ENCODE measurements at places on chromosomes 1 and 21.

- DNase-seq = no peak
These were observed 5.5 kb upstream of the FMO2 start for GRCh38 chr1:171179318-171180227.

DNA sequence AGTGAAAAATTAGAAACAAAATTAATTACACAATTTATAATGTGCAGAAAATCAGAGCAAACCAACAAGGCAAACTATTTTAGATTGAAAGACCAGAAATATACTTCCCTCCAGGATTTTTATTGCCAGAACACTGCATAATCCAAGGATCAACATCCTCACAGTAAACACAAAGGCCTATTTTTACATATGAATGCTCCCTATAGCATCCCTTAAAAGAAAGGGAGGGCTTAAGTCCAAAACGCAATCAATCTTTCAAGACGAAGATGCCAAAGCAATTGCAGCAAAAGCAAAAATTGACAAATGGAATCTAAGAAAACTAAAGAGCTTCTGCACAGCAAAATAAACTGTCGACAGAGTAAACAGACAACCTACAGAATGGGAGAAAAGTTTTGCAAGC is 18.6 kb upstream of the CHIA start:
- DNase-seq = no peak

DNA sequence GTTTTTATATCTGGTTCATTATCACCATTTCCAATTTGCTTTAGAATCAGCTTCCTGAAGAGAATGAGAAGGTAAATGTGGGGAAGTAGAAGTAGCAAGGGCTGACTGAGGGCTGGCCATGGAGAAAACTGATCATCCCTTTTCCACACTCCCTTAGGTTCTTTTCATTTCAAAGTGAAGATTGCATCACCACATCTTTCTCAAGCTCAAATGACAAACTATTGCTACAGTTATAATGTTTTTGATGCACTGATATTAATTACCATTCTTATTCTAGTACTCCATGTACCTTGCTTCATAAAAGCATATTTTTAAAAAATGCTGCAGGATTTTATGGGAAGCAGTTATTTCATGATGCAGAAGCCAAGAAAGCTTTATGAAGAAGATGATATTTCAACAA is 7.9 kb upstream of the AK5 start:
- no peak for DNase-seq

DNA sequence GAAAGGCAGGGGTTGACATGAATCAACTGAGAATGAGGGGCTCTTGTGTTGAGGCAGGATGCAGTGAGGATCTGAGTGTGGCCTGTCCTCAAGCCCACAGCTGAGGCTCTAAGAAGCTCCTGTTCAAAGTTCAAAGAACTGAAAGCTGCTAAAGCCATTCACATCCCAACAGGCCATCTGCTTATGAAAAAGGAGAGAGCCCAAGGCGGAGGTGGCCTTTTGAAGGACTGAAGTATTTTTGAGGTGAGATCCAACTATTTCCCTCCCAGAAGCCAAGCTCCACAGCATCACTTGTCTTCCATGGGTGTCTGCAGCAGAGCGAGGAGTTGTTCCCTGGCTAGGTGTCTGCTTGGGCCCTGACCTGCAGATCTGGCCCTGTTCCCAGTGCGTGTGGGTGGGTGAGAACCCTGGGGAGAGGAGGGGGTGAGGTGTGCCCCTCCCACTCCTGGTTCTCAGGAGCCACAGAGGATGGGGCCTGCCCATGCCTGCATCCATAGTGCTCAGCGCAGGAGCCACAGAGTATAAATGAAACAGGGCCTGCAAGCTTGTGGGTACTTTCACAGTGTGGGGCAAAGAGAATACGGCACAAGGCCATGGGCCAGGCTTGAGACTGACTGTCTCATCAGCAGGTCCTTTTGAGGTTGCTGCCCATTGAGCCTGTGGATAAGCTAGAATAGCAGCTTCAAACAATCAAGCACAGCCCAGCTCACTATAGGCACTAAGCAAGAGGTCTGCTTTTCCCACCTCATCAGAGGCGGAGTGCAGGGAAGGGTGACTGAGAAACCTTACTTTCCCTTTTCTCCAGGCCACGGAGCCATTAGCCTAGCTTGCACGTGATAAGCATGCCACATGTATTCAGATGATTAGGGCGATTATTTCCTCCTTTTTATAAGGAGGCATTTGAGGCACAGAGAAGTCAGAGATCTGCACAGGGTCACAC is 15.7 kb downstream of the REG4 start:
- DNase-seq = no peak

DNA sequence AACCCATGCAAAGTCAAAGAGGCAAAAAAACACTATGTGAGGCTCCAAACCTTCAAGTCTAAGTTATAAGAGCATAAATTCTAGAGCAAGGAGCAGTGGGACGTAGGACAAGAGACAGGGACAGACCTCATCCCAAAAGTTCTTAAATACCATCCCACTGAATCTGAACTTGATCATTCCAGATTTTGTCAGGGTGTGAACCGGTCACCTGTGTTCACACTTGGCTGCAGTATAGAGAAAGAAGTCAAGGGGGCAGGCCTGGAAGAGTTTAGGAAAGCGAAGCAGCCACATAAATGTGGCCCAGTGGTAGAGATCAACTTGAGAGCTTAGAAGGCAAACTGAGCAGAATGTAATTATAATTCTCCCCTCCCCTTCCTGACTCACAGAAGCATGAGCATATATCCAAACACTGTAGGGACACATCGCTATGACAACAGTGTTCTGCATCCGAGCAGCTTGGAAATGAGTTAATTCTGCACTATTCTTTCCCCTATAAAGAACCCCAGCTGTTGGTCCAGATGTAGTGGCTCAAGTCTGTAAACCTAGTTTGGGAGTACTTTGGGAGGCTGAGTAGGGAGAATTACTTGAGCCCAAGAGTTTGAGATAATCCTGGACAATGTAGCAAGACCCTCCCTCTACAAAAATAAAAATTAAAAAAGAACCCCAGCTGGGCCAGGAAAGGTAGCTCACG is 2.7 kb downstream of the AKR7A2 start:
- no peak for DNase-seq

DNA sequence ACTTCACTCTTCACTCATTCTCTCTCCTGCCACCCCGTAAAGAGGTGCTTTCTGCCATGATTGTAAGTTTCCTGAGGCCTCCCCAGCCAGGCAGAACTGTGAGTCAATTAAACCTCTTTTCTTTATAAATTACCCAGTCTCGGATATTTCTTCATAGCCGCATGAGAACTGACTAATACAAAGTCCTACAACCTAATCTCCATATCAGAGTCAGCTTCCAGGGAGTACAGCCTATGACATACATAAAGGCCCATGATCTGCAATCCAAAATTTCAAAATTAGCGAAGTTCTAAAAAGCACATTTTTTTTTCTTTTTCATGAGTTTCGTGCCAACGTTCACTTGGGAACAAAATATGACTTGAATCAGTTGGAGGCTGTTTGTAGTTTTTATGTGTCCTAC is 256.9 kb upstream of the DUSP10 start:
- no peak for DNase-seq

GRCh38 chr1:114033216-114033706 is 54.0 kb downstream of the OLFML3 start:
- DNase-seq = no peak

- no peak for DNase-seq
These were observed 79.3 kb upstream of the SPAG17 start for GRCh38 chr1:118264343-118264742.

DNA sequence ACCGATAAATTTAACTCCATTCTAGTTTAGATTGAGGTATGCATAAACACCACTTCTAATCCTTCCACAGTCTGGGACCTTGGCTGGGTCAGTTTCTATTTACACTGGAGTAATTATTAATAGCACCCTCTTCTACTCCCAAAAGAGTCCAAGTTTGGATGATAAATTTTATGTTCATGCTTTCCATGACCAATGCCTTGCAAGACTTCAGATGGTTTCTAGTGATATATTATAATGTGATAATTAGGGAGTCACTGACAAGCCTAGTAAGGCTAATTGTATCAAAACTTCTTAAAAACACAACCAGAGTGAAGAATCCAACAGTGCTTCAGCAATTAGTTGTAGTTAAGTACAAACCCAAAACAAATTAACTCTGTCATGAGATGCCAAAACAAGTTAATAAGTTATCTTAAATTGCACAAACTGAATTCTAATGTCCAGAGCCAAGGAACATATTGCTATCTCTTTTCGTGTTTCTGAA is 489.6 kb downstream of the TTLL7 start:
- no peak for DNase-seq

GRCh38 chr1:203037509-203038190 is 11.4 kb downstream of the PPFIA4 start:
- no peak for DNase-seq

DNA sequence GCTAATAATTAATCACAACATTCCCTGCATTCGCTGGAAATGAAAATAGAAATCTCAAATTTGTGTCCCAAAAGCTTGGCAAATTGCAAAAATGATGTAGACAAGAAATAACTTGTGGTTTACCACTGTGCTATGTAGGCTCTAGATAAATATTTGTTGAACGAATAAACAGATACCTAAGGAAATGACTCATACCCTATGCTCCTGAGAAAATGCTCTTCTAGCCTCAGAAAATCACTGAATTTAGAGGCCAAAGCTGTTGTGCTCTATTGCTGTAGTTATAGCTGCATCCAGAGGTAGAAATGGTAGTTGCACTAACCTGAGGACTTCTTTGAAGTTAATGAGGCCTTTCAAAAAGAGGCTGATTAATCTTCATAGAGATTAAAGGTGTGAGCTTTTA is 142.0 kb upstream of the ZNHIT6 start:
- no peak for DNase-seq

GRCh38 chr1:208803011-208803811 is 559.0 kb upstream of the PLXNA2 start:
- no peak for DNase-seq

- DNase-seq = no peak
These were observed 239.4 kb upstream of the BRINP3 start for GRCh38 chr1:190717055-190717454.

DNA sequence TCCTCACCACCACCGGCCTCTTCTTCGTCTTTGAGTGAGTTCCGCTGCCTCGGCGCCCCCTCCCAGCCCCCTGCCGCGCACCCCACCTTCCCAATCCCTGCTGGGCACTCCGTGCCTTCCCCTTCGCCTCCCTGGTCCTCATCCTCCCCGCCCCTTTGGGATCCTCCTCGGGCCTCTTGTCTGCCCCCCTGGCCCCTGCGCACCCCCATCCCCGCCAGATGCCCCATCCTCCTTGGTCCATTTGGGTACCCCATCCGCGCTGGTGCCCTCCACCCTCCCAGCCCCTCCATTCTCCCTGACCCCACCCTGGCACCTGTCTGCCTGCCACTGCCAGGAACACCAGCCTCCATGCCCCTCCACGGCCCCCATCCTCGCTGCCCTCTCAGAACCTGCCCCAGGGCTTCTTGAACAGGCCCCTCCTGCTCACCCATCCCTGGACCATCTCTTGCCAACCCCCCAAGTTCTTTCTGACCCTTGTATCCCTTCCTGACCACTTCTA is 667 bp downstream of the ZDHHC18 start:
- DNase-seq = no peak

GRCh38 chr1:179706339-179706941 is 36.7 kb upstream of the FAM163A start:
- peak; percentile 46 for DNase-seq

- no peak for DNase-seq
These were observed 44.6 kb downstream of the UBE2U start for GRCh38 chr1:64248065-64248464.

DNA sequence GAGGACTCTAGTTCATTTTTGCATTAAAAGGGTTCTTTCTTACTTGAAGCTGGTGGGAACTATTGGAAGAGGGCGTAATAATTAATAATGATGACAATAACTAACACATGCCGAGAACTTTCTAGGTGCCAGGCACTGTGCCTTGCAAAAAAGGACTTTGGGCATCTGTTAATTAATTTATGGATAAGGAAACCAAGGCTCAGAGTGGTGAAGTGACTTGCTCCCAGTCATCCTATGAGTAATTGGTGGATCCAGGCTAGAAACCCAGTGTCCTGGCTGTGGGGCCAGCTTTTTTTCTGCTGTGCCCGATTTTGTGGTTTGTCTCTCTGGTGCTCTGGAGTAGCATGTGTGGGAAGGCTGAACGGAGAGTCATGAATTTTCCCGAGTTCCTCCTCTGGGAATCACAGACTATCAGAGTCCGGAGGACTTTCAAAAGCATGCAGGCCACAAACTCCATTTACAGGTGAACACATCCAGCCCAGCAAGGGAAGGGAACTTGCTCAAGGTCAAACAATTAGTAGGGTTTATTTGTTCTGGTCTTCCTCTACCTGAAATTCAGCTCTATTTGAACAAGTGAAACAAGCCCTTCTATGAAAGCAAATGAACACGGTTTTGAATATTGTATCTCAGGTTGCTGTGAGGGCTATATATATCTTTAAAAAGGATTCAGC is 23.4 kb downstream of the ROR1 start:
- DNase-seq = no peak

DNA sequence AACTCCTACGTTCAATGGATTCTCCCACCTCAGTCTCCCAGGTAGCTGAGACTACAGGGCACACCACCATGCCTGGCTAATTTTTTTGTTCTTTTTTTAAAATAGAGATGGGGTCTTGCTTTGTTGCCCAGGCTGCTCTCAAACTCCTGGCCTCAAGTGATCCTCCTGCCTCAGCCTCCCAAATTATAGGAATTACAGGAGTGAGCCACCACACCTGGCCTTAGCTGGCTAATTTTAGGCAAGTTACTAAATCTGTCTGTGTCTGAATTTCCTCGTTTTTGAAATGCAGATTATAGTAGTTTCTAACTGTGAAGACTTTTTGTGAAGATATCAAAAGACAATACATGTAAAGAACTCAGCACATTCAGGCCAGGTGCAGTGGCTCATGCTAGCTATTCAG is 13.7 kb downstream of the ACBD6 start:
- no peak for DNase-seq

DNA sequence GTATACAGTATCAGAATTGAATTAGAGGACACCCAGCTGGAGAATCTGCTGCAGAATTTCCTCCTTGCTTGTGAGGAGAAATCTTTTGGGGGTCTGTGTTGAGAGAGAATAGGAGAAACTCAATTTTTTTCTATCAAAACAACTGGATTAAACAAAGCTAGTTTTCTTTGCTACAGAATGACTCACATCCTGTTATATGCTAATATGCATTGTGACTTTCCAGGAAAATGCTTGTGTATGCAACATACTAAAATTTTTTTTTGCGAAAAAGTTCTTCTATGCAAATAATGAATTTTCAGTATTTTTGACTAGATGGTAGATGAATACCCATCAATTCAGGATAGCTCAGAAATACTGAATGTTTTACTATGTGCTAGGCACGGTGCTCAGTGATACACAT is 2.2 kb downstream of the VAMP4 start:
- peak; percentile 43 for DNase-seq

- no peak for DNase-seq
These were observed 3.0 kb downstream of the ATF6 start for GRCh38 chr1:161768986-161769672.
